ENCODE measurements at places on chromosomes 13 and 19.

DNA sequence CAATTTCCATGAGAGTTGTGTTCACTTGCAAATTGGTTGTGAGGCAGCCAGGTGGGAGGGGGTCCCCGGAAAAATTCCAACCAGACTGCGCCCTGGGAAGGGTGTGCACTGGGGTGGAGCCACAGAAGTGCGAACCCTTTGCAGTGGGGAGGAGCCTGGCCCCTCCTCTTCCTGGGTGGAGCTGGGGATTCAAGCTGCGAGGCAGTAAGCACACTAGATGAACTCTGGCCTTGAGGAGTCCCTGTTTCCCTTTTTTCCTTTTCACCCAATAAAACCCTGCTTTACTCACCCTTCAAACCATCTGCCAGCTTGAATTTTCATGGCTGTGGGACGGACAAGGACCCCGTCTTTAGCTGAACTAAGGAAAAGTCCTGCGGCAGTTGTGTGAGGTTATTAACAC is 31.0 kb upstream of the MBNL2 start:
- no peak for DNase-seq

DNA sequence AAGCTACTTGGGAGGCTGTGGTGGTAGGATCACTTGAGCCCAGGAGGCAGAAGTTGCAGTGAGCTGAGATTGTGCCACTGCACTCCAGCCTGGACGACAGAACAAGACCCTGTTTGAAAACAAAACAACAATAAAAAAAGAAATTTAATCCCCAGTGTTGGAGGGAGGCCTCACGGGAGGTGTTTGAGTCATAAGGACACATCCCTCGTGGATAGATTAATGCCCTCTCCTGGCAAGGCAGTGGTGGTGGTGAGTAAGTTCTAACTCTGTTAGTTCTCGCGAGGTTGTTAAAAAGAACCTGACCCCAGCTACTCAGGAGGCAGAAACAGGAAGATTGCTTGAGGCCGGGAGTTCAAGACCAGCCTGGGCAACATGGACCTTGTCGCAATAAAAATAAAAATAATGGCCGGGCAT is 27.6 kb upstream of the SIN3B start:
- DNase-seq = peak; percentile 8

- DNase-seq = no peak
Observed at GRCh38 chr19:29467824-29468401, 57.9 kb upstream of the VSTM2B start.

DNA sequence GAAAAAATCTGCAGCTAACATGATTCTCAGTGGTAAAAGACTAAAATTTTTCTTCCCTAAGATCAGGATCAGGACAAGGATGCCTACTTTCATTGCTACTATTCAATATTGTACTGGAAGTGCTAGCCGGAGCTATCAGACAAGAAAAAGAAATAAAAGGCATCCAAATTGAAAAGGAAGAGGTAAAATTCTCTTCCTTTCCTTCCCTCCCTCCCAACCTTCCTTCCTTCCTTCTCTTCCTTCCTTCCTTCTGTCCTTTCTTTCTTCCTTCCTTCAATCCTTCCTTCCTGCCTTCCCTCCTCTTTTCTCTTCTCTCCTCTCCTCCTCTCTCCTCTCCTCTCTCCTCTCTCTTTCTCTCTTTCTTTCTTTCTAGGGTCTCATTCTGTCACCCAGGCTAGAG is 26.7 kb upstream of the LRP3 start:
- no peak for DNase-seq

DNA sequence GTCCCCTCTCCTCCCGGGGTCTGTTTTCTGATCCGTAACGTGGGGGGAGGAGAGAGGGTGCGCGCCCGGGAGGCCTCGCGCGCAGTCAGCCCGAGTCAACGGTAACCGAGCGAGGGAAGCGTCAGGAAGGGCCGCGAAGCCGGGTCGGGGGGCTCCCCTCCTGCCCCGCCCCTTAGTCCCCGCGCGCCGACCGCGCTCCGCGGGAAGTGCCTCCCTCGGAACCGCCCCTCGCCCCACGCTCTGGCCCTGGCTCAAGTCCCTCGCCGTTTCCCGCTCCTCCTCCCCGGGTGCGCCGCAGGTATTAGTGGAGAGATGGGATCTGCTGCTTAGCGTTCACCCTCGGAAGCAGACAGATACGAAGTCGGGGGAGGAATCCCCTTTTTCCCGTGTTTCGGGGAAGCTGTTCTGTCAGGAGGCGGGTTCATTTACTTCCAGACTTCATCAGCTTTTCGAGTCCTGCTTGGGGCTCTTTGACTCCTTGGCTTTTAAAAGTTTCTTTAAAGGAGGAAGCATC is 770 bp downstream of the HNRNPM start:
- DNase-seq = no peak

DNA sequence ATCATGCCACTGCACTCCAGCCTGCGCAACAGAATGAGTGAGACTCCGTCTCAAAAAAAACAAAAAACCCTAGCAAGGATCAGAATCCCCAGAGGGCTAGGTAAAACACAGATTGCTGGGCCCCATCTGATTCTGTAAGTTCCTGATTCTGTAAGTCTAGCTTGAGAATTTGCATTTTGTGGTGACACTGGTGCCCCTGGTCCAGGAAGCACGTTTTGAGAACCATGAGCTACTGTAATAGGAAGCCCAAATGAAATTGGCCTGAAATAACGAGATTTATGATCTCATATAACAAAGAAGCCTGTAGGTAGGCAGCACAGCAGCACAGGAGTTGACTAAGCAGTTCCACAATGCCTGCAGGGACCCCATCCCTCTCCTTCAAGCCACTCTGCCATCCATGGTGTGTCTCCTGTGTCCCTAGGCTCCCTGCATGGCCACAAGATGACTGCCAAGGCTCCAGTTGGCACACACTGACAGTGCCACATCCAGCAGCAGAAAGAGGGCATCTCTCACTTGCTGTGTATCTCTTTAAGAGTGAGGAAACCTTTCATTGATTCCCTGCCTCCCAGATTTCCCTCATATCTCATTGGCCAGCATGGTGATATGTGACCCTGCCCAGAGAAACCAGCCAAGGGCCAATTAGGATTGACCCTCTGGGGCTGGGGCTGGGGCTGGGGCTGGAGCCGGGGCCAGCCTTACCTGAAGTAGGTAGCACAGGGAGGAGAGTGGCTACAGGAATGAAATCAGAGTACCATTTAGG is 21.7 kb downstream of the SIPA1L3 start:
- DNase-seq = no peak

GRCh38 chr13:110272651-110273050 is 34.3 kb downstream of the COL4A1 start:
- DNase-seq = no peak

DNA sequence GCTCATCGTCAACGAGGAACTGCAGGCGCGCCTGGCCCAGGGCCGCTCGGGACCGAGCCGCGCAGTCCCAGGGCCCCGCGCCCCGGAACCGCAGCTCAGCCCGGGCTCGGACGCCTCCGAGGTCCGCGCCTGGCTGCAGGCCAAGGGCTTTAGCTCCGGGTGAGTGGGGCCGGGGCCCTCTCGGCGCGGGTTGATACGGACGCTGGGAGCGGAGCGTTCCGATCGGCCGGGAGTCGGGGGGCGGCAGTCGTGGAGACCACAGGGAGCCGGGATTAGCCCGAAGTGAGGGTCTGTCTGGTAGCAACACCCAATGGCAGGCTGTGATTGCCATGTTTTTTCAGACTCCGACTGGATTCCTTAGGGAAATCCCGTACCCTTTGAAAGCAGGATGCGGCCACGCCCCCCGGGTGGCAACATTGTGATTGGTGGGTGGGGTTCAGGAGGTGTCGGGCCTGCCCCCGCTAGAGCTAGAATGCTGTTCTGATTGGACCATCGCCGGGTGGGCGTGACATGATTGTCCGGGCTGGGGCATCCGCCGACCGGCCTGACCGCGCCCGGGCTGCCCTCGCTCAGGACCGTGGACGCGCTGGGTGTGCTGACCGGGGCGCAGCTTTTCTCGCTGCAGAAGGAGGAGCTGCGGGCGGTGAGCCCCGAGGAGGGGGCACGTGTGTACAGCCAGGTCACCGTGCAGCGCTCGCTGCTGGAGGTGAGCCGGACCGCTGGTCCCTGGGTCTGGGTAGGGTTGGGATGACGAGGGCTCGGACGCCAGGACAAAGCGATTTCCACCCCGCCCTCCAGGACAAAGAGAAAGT is 11.3 kb downstream of the EPS8L1 start:
- peak; percentile 76 for DNase-seq

- no peak for DNase-seq
Observed at GRCh38 chr13:95684418-95684817, 7.5 kb downstream of the DNAJC3 start.

- DNase-seq = peak; percentile 57
Observed at GRCh38 chr19:40221858-40222619, 3.9 kb upstream of the TTC9B start.

DNA sequence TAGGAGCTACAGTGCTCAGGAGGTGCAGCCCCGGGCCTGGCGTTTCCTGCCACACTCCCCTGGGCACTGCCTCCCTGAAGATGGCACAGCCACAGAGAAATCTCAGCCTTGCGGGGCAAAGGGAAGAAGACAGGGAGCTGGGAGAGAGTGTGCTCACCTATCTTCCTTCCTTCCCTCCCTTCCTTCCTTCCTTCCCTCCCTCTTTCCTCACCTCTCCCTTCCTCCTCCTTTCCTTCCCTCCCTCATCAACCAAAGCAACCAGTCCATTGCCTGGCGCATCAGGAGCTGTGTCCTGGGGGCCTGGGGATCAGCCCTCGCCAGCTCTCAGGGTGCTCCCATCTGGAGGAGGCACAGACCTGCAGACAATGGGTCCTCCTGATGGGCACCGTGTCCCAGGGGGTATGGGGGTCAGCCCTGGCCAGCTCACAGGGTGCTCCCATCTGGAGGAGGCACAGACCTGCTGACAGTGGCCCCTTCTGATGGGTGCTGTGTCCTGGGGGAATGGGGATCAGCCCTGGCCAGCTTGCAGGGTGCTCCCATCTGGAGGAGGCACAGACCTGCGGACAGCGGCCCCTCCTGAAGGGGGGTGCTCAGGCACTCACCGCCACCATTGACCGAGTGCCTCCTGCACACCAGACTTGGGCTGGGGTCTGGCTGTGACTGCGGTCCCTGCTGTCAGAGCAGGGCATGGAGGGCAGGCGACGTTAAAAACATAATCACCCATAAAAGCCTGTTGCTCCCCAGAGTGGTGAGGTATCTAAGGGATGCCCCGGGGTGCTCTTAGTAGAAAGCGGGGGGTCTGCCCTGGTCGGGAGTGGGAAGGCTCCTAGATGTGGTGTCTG is 120.2 kb downstream of the URI1 start:
- no peak for DNase-seq

- no peak for DNase-seq
Observed at GRCh38 chr13:40394304-40394985, 272.0 kb downstream of the FOXO1 start.

Measured in skeletal muscle cell (primary cell).